ENCODE measurements at places on chromosomes 7 and 10.
A peak's percentile ranks its signal among the peaks of the same experiment; 100 is the strongest.

DNA sequence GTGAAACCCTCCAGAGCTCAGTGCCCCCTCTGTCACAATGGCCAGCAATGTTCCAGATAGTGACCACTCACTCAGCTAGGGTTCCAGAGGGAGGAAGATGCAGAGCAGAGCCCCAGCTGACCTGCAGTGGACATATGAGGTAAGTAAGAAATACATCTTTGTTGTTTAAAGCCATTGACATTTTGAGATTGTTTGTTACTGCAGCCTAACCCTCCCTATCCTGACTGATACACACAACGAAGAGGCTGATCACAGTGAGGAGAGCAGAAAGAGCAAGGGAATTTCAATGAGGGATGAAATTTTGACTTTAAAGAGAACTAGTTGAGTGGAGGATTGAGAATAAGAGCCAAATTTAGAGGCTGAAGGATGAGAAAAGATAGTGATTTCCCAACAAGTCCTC is 51.3 kb upstream of the LRGUK start:
- no peak for DNase-seq

GRCh38 chr7:55533050-55533728 is 39.1 kb downstream of the VOPP1 start:
- peak; percentile 13 for DNase-seq

GRCh38 chr7:101466871-101467270 is 104.2 kb downstream of the COL26A1 start:
- no peak for DNase-seq

DNA sequence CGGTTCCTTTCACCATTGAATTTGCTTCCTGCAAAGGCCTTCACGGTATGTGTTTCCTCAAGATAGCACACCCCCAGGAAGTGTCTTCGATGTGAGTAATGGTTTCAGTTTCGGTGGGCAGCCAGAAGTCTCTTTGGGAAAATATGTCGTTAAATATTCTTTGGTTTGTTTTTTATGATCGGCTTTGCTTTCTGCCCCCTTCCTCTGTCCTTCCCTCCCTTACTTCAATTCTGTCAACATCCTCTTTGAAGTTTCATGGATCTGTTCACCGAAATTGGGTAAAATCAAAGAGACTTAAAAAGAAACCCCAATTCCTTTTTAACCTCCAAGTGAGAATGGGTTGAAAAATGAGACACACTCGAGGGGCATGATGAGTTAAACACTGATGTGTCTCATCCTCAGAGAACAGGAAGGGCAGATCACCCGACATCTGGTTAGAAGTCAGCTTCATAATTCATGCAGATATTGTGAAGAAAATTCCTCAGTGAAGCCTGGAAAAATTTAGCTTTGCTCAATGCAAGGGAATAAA is 170.8 kb upstream of the HABP2 start:
- DNase-seq = no peak

- no peak for DNase-seq
These were observed 136.1 kb downstream of the CREB5 start for GRCh38 chr7:28548416-28548815.

GRCh38 chr10:107450056-107450455 is 285.6 kb upstream of the SORCS1 start:
- no peak for DNase-seq

DNA sequence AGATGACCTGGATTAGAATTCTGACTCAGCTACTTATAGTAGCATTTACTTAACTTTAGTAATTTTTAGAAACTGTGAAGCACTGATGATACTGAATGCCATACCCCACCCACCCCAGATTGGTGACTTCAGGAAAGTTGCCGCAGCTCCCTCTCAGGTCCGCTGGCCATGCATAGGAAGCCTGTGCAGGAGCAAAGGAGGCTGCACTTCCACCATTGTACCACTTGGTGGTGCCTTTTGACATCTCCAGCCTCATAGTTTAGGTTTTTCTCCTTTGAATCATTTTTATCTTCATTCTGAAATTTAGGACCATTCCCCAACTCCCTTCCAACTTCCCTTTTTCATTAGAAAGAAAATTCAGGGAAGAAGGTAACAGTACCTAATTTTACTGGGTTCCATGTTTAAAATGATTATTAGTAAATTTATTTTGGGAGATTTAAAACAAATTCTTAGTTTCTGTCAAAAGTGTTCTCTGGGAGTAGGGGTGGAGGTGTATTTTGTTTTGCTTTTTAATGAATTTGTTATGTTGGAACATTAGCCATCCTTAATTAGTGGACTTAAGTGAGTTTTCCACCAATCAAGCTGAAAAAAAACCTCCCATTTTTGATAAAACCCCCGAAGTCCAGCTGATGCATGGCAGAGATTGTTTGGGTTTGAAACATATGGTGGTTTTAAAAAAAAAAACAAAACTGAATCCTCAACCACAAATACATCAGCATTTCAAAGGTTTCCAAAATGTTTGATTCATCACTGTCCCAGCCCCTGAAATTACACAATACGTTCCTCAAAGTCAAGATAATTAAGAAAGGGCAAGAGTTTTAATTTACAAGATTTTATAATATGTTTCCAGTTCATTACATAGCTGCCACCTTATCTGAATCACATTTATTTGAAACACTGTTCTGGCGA is 109.6 kb downstream of the WNT2 start:
- DNase-seq = peak; percentile 8
